Activated T-helper 17 cell treated with anti-CD3 and anti-CD28 coated beads, Interleukin-2, amount 50 U/mL, for 72 hours (primary cell): ENCODE measurements at places on chromosomes 1 and 21. TPM values are rescaled to one million over a fixed set of nuclear protein-coding genes. Genes with fewer than 3 reads are reported as not detected.
A peak's percentile ranks its signal among the peaks of the same experiment; 100 is the strongest.

GRCh38 chr1:151897991-151898431 is 11.3 kb downstream of the THEM4 start:
- no peaks in the 10 kb centered on the region for H3K27me3 ChIP-seq
- peak overlapping the region; percentile 90 for H3K27ac ChIP-seq
- peak; percentile 47 for ATAC-seq
- peaks cover 72% of the 10 kb centered on the region for H3K36me3 ChIP-seq
- peaks cover 52% of the 10 kb centered on the region for H3K4me1 ChIP-seq

DNA sequence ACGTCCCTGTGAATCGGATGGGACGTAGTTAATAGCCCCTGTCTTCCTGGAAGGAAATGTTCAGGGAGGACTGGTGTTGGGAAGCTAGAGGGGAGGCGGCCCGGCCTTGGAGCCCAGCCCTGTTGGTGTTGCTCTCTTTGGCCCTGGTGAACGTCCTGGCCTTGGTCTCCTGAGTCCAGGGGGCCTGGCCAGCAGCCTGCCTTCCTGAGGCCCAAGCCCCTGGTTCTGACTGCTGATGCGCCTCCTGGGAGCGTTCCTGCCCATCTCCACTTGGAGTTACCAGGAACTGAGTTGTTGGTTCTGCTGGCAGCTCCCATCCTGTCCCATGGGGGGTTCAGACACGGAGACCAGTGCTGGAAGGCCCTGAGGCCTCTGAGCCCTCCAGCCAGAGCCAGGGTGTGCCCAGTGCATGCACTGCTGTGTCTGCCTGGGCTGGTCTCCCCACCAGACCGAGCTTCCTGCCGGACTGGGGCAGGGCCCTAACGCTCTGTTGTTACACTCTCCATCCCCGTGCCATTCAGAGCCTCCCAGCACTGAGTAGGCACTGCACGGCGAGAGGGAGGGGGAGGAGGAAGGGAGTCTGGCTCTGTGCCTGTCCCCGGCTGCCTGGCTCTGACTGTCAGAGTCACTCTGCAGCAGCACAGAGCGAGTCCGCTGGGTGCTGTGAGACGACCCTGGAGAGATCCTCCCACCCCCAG is 382.5 kb upstream of the VAMP3 start:
- H3K4me1 ChIP-seq = no peaks in the 10 kb centered on the region
- peaks cover 6% of the 10 kb centered on the region for H3K27me3 ChIP-seq
- no peak overlapping the region for H3K4me3 ChIP-seq
- no peak for ATAC-seq
- H3K36me3 ChIP-seq = no peaks in the 10 kb centered on the region

- H3K4me1 ChIP-seq = no peaks in the 10 kb centered on the region
- H3K27ac ChIP-seq = no peak overlapping the region
- no peak for ATAC-seq
- peaks cover 7% of the 10 kb centered on the region for H3K27me3 ChIP-seq
Measured at GRCh38 chr1:85992791-85993190, 163.8 kb downstream of the COL24A1 start.

DNA sequence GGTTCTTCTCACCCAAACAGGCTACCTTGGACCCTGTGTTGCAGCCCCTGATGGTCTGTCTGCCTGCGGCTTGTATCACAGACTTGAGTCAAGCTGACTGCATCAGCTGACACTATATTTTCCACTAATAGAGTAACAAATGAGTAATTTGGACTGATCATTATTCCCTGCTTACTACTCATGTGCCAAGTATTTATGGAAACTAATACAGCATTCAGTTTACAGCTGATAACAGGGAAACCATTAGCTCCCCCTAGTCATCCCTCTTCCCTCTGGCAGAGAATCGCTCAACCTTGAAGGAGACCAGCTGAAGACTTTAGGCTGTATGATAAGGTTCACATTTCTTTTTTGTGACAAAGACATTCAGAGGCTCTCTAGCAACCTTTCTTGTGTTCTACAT is 116.6 kb upstream of the SYT6 start:
- no peaks in the 10 kb centered on the region for H3K4me1 ChIP-seq
- H3K27me3 ChIP-seq = peaks cover 18% of the 10 kb centered on the region
- H3K36me3 ChIP-seq = no peaks in the 10 kb centered on the region
- H3K27ac ChIP-seq = no peak overlapping the region
- H3K4me3 ChIP-seq = no peak overlapping the region

DNA sequence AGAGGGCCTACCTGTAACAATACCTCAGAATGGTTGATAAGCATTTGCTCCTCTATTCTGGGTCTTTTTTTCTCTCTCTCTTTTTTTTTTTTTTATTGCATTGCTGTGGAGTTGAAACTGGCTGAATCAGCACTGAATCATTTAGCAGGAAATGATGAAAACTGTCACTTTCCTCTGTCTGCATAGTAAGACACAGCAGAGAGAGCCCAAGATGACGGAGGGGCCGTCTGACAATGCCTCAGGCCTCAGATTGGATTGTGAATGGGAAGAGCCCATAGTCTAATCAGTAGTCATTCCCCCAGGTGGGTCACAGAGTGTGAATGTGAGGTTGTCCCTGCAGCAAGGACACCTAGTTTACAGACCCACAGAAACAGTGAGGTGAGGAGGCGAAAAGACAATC is 193.2 kb upstream of the PLXNA2 start:
- H3K4me1 ChIP-seq = no peaks in the 10 kb centered on the region
- ATAC-seq = peak; percentile 51
- H3K36me3 ChIP-seq = no peaks in the 10 kb centered on the region
- peaks cover 6% of the 10 kb centered on the region for H3K27me3 ChIP-seq
- H3K4me3 ChIP-seq = no peak overlapping the region
- H3K27ac ChIP-seq = no peak overlapping the region

GRCh38 chr1:44322367-44322766 is 32.7 kb downstream of the ERI3 start:
- H3K27ac ChIP-seq = no peak overlapping the region
- no peak for ATAC-seq
- H3K36me3 ChIP-seq = peaks cover 33% of the 10 kb centered on the region
- no peaks in the 10 kb centered on the region for H3K4me1 ChIP-seq
- H3K27me3 ChIP-seq = no peaks in the 10 kb centered on the region

GRCh38 chr1:54489627-54490250 is 58.3 kb upstream of the ACOT11 start:
- peaks cover 13% of the 10 kb centered on the region for H3K4me1 ChIP-seq
- peak overlapping the region; percentile 82 for H3K27ac ChIP-seq
- no peaks in the 10 kb centered on the region for H3K36me3 ChIP-seq
- peak overlapping the region; percentile 71 for H3K4me3 ChIP-seq
- H3K27me3 ChIP-seq = no peaks in the 10 kb centered on the region
- ATAC-seq = no peak

GRCh38 chr1:7172804-7173203 is 387.6 kb downstream of the CAMTA1 start:
- peaks cover 2% of the 10 kb centered on the region for H3K4me1 ChIP-seq
- peaks cover 28% of the 10 kb centered on the region for H3K27me3 ChIP-seq
- no peak overlapping the region for H3K27ac ChIP-seq

GRCh38 chr1:232248276-232248820 is 381.6 kb downstream of the SIPA1L2 start:
- no peak for ATAC-seq
- H3K27ac ChIP-seq = no peak overlapping the region
- no peak overlapping the region for H3K4me3 ChIP-seq
- H3K4me1 ChIP-seq = peaks cover 6% of the 10 kb centered on the region
- peaks cover 26% of the 10 kb centered on the region for H3K27me3 ChIP-seq
- no peaks in the 10 kb centered on the region for H3K36me3 ChIP-seq

DNA sequence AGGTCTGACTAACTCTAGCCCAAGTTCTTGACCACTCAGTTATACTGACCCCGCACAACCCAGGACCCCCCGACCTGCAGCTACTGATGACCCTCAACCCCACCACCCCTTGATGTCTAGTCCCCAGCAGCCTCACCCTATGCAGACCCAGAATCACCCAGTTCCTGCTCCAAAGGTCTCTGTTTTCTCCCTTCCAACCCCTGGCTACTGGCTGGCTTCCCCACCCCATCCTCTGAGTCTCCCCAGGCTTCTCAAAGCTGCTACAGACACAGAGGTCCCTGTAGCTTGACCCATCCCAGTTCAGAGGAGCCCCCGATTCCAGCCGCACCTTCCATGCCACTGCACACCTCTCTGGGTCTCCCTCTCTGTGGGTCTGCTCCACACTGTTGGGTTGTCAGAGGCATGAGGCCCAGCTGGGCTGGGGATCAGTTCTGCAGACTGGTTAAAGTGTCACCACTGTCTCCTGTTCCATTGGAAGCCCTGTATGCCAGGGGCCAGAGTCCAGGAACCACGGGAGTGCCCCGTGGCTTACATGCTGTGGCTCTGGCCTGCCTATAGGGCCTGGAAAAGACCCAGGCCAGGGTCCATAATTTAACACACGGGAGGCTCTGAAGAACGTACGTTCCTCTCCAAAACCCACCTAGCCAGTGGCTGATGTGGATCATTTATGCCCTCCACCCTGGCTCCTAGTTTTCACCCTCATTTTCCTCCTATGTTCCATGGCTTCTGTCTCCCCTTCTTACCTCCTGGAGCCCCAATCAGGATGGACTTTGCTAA is 497 bp downstream of the PKLR start:
- H3K4me1 ChIP-seq = no peaks in the 10 kb centered on the region
- no peaks in the 10 kb centered on the region for H3K36me3 ChIP-seq
- no peak overlapping the region for H3K4me3 ChIP-seq

DNA sequence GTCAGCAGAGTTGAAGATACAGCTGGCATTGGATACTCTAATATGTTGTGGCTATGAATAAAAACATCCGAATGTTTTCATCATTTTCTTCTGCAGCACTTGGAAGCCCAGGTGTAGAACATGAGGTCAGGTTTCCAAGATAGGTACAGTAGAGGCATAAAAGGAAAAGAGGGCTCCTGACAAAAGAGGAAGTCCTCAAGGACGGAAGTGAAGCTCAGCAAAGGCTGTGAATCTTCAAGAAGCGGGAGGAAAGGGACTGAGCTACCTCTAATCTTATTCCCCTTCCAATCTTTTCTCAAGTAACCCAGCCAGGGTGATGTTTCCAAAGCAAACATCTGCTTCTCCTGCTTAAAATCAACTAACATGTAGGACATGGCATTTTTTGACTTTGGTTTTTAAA is 4.4 kb upstream of the PIK3C2B start:
- ATAC-seq = no peak
- no peaks in the 10 kb centered on the region for H3K36me3 ChIP-seq
- no peak overlapping the region for H3K27ac ChIP-seq
- no peaks in the 10 kb centered on the region for H3K27me3 ChIP-seq

DNA sequence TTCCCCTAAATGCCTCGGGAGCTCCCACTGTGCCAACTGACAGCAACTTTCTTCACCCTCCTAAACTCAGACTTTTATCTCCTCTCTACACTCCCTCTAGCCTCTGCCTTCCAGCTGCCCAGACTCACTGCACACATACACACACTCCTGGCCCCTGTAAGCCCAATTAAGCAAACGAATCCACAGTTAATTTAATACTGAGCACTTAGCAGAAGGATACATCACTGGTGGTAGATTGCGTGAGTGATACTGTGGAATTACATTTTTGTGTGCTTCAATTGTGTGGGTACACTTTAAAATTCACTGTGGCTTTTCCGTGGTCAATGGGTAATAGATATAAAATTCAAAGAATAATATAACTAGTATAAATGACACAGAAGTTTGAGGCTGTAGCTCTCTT is 33.6 kb upstream of the GJB5 start:
- no peaks in the 10 kb centered on the region for H3K4me1 ChIP-seq
- H3K36me3 ChIP-seq = no peaks in the 10 kb centered on the region
- ATAC-seq = no peak
- no peak overlapping the region for H3K4me3 ChIP-seq
- H3K27me3 ChIP-seq = peaks cover 49% of the 10 kb centered on the region

- H3K27me3 ChIP-seq = peaks cover 21% of the 10 kb centered on the region
- ATAC-seq = no peak
- H3K36me3 ChIP-seq = no peaks in the 10 kb centered on the region
- no peak overlapping the region for H3K4me3 ChIP-seq
- H3K27ac ChIP-seq = no peak overlapping the region
Measured at GRCh38 chr1:24118410-24119242, 6.7 kb upstream of the MYOM3 start.

GRCh38 chr1:162285149-162285561 is 91.5 kb downstream of the SPATA46 start:
- no peaks in the 10 kb centered on the region for H3K36me3 ChIP-seq
- H3K4me1 ChIP-seq = no peaks in the 10 kb centered on the region
- peaks cover 29% of the 10 kb centered on the region for H3K27me3 ChIP-seq
- H3K4me3 ChIP-seq = no peak overlapping the region

The CFAP141 gene
- not detected for total RNA-seq

The S100A9 gene
- total RNA-seq = not detected

The CD52 gene
- total RNA-seq = 542 TPM
